H9 (cell line): ENCODE measurements at places on chromosomes 6 and 20. TPM values are rescaled to one million over a fixed set of nuclear protein-coding genes. Genes with fewer than 3 reads are reported as not detected.

BRPF3 gene
- 43.4 and 45.9 TPM in 2 replicates for total RNA-seq

PPP1R11 gene
- 22.7 and 23.8 TPM in 2 replicates for total RNA-seq

NFKBIE gene
- 9.7 and 12.1 TPM in 2 replicates for total RNA-seq

TXNDC5 gene
- 127 and 130 TPM in 2 replicates for total RNA-seq

BHLHE23 gene
- total RNA-seq = 0.22 and 0.35 TPM in 2 replicates

PLG gene
- total RNA-seq = not detected in 2 replicates

FAM162B gene
- total RNA-seq = 2.1 and 2.3 TPM in 2 replicates

SMOC2 gene
- total RNA-seq = 1.8 and 2.1 TPM in 2 replicates

SUMO4 gene
- 0.77 and 1.5 TPM in 2 replicates for total RNA-seq

SCRT2 gene
- not detected in 2 replicates for total RNA-seq

NINL gene
- total RNA-seq = 29.2 and 34.3 TPM in 2 replicates

HCRTR2 gene
- not detected in 2 replicates for total RNA-seq

NOX3 gene
- not detected in 2 replicates for total RNA-seq
